Skin of body (tissue), 3 donors: ENCODE measurements at places on chromosomes 1 and 21. TPM values are rescaled to one million over a fixed set of nuclear protein-coding genes. Genes with fewer than 3 reads are reported as not detected.

Gene EFNA3
- 10.9 TPM for total RNA-seq

Gene SEMA6C
- total RNA-seq: 10.7 TPM

Gene ATP6V1G3
- not detected for total RNA-seq

Gene S100A7
- 130 TPM for total RNA-seq

Gene HES2
- total RNA-seq: 5.9 TPM

Gene WLS
- total RNA-seq: 85.4 TPM

Gene KIF26B
- 5.8 TPM for total RNA-seq

Gene LCE3E
- 1.3 TPM for total RNA-seq

Gene FHAD1
- total RNA-seq: 1.4 TPM

Gene ANKRD45
- 0.49 TPM for total RNA-seq

Gene RNU11
- total RNA-seq: not detected

Gene BSDC1
- 49.8 TPM for total RNA-seq

Gene ASCL5
- total RNA-seq: not detected

Gene UBE2G2
- total RNA-seq: 65.8 TPM

Gene SEC16B
- total RNA-seq: 9.6 TPM

Gene OPRD1
- total RNA-seq: 0.20 TPM

Gene IQCC
- 3.5 TPM for total RNA-seq

Gene TRIM67
- total RNA-seq: 0.10 TPM

Gene HSD11B1
- total RNA-seq: 1.6 TPM

Gene OR2T2
- total RNA-seq: not detected

Gene MX1
- total RNA-seq: 5.8 TPM

Gene CDC42BPA
- 55.2 TPM for total RNA-seq

Gene CFHR4
- total RNA-seq: not detected

Gene ABCA4
- total RNA-seq: 3.8 TPM

Gene TGFB2
- total RNA-seq: 32.0 TPM

Gene ESPN
- total RNA-seq: 6.4 TPM

Gene GPR161
- total RNA-seq: 11.5 TPM

Gene CNN3
- 197 TPM for total RNA-seq

Gene IRF6
- total RNA-seq: 77.9 TPM

Gene HMGN2
- 412 TPM for total RNA-seq

Gene KRTAP7-1
- total RNA-seq: 3.4 TPM

Gene CENPF
- 26.8 TPM for total RNA-seq

Gene KRTAP6-1
- total RNA-seq: not detected

Gene TTC39A
- 4.9 TPM for total RNA-seq

Gene VWA5B1
- total RNA-seq: 0.39 TPM

Gene KANK4
- total RNA-seq: 10.1 TPM

Gene DCDC2B
- total RNA-seq: not detected

Gene OVAAL
- not detected for total RNA-seq

Gene GBP7
- not detected for total RNA-seq

Gene KCNN3
- 0.99 TPM for total RNA-seq

Gene MAP3K21
- total RNA-seq: 1.5 TPM

Gene PTPRC
- total RNA-seq: 25.4 TPM

Gene GON4L
- 39.2 TPM for total RNA-seq
